ENCODE measurements at places on chromosomes 13 and 19.

DNA sequence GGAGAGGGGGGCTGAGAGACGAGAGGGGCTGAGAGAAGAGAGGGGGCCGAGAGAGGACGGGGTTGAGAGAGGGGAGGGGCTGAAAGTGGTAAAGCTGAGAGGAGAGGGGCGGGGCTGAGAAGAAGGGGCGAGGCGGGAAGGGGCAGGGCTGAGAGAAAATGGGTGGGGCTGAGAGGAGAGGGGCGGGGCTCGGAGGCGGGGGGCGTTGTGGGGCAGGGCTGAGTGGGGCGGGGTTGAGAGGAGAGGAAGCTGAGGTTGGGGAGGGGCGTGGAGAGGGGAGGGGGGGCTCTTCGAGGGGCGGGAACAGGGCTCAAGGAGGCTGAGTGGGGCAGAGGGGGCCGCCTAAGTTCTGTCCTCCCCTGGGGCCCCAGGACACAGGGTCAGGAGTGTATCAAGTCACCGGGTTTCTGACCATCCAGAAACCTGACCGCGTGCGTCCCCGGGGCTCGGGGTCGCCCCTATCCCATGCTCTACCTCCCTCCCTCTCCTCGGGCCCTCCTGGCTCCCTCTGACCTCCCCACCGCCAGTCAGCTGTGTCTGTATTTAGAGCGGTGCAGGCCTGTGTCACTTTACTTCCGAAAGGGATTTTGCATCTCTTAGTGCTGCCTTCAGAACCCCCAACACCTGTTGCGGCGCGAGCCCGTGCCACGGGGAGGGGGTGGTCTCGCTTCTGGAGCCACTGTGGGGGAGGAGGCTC, 38.6 kb upstream of the SEMA6B start:
- DNase-seq, result peak; percentile 33

GRCh38 chr19:40421993-40422747, 3.6 kb downstream of the SERTAD1 start:
- no peak for DNase-seq

DNA sequence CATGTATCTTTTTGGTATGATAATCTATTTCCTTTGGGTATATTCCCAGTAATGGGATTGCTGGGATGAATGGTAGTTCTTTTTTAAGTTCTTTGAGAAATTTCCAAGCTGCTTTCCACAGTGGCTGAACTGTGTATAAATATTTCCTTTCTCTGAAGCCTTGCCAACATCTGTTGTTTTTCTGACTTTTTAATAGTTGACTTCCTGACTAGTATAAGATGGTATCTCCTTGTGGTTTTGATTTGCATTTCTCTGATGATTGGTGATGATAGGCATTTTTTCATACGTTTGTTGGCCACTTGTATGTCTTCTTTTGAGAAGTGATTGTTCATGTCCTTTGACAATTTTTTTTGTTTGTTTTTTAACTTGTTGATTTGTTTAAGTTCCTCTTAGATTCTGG, 61.6 kb upstream of the PCDH17 start:
- DNase-seq, result no peak

DNA sequence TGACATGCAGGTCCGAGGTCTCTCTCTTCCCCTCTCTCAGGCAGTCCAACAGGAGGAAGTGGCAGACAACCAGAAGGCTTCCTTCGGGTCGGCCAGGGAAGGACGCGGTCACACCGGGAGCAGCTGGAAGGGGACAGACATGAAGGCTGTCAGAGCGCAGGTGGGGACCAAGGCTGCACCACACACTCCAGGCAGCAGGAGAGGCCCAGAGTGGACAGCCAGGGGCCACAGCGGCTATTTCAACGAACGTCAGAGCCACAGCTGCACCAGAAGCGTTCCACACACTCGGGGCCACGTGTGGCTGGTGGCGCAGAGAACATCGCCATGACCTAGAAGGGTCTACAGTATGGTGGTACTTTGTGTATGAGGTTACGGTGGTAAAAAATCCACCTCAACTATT, 16.0 kb upstream of the SLC39A3 start:
- DNase-seq, result no peak

DNA sequence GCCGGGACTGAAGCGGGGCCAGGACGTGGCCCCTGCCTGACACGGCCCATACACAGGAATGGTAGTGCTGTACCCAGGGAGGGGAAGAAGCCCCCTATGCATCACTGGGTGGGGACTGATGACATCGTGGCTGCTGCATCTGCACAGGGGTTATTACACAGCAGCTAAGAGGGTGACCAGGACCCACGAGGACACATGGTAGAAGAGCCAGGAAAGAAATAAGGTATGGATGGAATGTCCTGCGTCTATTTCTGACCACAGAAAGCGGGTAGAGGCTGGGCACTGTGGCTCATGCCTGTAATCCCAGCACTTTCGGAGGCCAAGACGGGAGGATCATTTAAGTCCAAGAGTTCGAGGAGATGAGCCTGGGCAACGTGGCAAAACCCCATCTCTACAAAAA, 24.1 kb downstream of the DCAF15 start:
- DNase-seq, result no peak

- DNase-seq, result no peak
These were observed 114.6 kb upstream of the RNF113B start for GRCh38 chr13:98291658-98292057.

Data from CD8-positive, alpha-beta T cell (primary cell).